SK-MEL-5 (cell line): ENCODE measurements at places on chromosomes 3 and 15.

GRCh38 chr15:82977076-82977475, 8.9 kb upstream of the RAMAC start:
- DNase-seq, result no peak

DNA sequence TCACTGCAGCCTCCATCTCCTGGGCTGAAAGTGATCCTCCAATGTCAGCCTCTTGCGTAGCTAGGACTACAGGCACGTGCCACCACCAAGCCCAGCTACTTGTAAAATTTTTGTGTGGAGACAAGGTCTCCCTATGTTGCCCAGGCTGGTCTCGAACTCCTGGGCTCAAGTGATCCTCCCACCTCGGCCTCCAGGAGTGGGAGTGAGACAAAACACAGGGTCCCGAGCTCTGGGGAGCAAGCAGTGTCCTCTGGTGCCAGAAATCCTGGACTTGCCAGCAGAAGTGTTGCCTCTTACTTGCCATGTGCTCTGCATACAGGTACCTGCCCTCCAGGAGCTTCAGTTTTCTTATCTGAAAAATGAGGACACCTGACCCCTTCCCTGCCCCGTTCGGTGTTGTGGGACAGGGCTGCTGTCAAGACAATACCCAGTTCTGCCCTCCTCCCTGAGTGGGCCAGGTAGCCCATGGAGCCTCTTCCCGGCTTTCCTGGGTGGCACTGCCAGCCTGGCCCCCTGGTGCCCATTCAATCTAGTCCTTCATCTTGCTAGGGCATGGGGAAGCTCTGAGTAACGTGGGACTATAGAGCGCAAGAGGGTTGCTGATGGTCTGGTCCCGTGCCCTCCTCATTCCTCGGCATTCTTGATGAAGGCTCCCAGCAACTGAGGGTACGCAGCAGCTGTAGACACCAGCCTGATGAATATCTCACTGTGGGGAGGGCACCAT, 164.6 kb downstream of the GOLGA6L4 start:
- no peak for DNase-seq

DNA sequence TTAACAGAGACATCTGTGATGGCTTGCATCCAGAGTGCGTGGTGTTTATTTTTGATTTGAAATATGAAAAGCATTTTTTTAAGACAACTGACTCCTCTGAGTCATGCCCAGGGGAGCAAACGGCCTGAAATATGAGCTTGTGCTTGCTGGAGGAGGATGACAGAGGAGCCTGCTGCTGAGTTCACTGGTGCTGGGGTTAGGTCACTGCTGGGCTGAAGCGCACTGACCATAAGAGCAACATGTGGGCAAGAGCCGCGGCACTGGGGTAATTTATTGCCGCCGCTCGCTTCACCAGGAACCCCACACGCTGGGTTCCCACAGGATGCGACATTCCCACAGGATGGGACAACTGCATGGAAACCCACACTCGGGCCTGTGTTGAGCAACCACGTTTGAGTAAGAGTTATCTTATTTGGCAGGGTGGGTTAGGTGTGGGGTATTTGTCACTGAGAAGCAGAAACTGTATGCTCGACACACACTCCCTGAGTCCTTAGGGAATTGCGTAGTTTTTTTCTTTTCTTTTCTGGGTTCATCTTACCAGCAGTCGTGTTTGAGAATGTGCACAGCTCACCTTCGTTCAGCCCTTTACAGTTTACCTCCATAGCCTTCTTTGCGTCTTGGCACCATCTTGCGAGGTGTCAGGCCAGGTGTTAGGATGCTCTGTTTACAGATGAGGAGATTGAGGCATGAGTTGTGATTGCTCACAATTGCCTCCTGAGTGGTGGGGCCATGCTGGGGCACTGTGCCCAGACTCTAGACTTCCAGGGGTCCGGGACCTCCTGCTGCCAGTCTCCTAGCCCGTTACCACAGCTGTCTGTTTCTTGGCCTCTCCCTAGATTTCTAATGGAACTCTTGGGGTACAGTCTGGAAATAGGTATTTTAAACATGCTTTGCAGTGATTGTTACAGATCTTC, 60.4 kb downstream of the SMAD3 start:
- DNase-seq, result peak; percentile 29

GRCh38 chr3:193991666-193992424, 144.1 kb upstream of the HES1 start:
- DNase-seq, result no peak

DNA sequence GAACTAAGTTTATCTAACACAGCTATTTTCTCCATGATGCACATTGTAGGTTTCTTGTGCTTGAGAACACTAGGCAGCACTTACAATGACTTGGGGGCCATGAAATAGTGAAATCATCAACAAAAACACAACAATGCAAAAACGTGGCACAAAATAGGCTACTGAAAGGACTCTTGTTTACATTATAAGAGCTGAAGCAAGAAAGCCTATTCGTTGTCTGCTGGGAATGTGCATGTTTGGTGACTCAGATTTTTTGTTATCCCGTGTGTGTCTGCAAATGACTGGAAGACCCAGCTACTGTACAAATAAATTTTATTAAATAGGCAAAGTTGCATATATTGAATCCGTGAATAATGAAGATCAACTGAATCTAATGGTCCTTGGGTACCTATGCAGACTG, 85.0 kb downstream of the TCF12 start:
- DNase-seq, result no peak
